ENCODE measurements at places on chromosomes 7 and 10. TPM values are rescaled to one million over a fixed set of nuclear protein-coding genes. Genes with fewer than 3 reads are reported as not detected.

GATA3 gene
- total RNA-seq: 79.5 TPM

ANKRD30A gene
- total RNA-seq: not detected

- H3K4me3 ChIP-seq: no peak overlapping the region
- no peak for DNase-seq
- H3K27ac ChIP-seq: no peak overlapping the region
Measured at GRCh38 chr7:7335215-7335614, 152.9 kb downstream of the C1GALT1 start.

DNA sequence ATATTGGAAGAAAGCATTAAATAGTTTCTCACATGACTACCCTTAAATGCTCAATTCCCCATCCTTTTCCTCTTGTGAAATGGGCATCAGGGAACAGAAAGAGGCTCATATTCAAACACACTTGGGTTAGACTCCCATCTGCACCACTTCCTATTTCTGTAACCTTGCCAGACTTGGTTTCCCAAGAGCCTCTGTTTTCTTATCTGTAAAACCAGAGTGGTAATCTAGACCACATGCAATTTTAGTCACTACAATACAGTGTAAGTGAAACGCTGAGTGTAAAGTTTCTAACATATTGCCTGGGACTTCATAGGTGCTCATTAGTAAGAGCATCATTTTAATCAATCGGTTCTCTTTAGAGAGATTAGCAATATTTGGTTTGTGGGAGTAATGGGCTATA, 136.3 kb downstream of the SORCS1 start:
- no peak for DNase-seq
- no peaks in the 10 kb centered on the region for H3K36me3 ChIP-seq
- H3K4me1 ChIP-seq: no peaks in the 10 kb centered on the region
- no peak overlapping the region for H3K27ac ChIP-seq
- no peaks in the 10 kb centered on the region for H3K27me3 ChIP-seq

DNA sequence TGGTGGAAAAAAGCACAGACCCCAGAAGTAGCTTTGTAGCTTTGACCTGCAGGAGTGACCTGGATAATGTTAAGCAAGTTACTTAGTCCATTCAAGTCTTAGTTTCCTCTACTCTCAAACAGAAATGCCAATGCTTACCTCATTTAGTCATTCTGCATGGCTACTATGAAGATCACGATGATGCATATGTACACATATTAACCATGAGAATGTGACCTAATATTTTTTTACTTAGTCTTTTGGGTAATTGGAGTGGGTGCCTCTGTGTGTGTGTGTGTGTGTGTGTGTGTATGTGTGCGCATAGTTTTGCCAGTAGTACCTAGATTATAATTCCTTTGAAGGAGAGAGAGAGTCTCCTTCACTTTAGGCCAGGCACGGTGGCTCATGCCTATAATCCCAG, 95.8 kb downstream of the NRP1 start:
- no peak for DNase-seq
- H3K27ac ChIP-seq: no peak overlapping the region
- no peak overlapping the region for H3K4me3 ChIP-seq
- no peaks in the 10 kb centered on the region for H3K36me3 ChIP-seq
- H3K27me3 ChIP-seq: peaks cover 26% of the 10 kb centered on the region

Data from activated T-helper 1 cell treated with anti-CD3 and anti-CD28 coated beads, Interleukin-12 subunit alpha, Interleukin-12 subunit beta, Interleukin-2, Interleukin-4 antibody, amounts not matched to agents 30 ng/mL and 10 ng/mL and 1 ng/mL, durations not matched to agents 14 hours and 24 hours and 36 hours (primary cell).